ENCODE measurements at places on chromosomes 7 and 10. TPM values are rescaled to one million over a fixed set of nuclear protein-coding genes. Genes with fewer than 3 reads are reported as not detected.

DNA sequence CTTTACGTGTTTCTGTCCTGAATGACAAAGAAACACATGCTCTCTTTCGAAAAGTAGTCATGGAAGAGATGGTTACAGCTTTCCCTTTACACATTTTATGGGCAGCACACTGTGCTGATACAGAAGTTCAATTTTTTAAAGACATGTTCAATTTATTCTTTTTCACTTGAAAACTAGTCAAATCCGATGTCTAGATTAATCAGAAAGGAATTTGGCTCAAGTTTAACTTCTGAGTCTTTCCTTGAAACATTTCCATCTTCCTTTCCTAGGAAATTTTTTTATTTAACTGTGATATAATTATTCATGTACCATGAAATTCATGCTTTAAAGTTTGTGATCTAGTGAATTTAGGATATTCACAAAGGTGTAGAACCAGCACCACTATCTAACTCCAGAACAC is 360.1 kb downstream of the TNS3 start:
- DNase-seq: peak; percentile 46

DNA sequence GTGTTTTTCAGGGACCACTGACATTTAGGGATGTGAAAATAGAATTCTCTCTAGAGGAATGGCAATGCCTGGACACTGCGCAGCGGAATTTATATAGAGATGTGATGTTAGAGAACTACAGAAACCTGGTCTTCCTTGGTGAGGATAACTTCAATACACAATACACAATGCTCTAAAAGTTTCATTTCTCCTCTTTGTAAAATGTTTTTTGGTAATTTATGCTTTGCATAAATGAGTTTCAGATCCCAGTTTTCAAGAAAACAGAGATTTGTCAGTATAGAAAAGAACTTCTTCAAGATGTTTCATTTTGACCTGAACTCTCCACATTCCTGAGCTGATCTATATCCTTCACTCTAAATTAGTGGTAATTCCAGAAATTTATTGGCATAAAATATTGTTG is 14.2 kb downstream of the ZNF92 start:
- DNase-seq: no peak

- peak; percentile 11 for DNase-seq
Observed at GRCh38 chr10:118569241-118569881, 26.1 kb downstream of the PRLHR start.

The VAX1 gene
- total RNA-seq: not detected

The ASB10 gene
- 3.1 TPM for total RNA-seq

DNA sequence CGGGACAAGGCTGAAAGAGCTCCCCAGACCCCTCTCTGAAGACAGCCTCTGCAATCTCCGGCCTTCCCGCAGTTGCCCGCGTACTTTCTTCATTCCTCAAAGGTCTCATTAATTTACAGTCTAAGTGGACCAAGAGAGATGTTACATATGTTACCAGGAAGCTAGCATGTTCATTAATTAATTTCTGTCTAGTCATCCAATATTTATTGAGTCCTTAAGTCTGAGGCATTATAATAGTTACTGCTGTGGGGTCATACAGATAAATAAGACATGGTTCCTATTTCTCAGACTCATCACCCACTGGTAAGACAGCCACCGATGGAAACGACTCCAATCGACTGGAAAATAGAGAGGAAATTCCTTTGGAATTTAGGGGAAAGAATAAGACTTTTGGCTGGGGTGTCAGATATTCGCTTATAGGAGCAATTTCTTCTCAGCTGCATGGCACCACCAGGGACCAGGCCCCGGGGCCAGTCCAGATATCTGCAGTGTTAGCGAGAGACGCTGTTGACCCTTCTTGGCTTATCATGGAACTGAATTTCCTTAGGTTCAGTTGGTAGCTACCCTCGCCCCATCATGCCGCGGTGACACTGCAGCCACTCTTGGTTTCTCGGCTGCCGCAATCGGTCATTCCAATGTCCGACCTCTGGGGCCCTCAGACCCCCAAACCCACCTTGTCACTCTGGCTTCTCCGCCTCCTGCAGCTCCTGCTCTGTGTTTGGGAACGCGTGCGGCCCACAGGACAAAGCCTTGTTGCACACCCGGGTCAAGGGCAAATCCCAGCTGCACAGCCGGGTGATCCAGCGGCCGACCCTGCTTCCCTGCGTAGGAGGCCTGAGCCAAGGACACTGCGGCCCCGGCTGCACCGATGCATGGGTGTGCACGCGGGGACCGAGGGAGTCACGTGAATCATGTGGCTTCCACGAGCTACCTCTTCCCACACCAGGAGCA is 383.2 kb downstream of the DNAJB6 start:
- DNase-seq: no peak

- peak; percentile 56 for DNase-seq
Observed at GRCh38 chr10:22606164-22606614, 108.2 kb downstream of the PIP4K2A start.

GRCh38 chr7:6636741-6637543 is at the start of gene ZNF316:
Gene ZNF316 (plus strand): TSS chr7:6637318. CDS start chr7:6642410, 5,092 bp downstream.
- DNase-seq: peak; percentile 69

- DNase-seq: no peak
Observed at GRCh38 chr10:76009531-76009930, 578.1 kb downstream of the LRMDA start.

DNA sequence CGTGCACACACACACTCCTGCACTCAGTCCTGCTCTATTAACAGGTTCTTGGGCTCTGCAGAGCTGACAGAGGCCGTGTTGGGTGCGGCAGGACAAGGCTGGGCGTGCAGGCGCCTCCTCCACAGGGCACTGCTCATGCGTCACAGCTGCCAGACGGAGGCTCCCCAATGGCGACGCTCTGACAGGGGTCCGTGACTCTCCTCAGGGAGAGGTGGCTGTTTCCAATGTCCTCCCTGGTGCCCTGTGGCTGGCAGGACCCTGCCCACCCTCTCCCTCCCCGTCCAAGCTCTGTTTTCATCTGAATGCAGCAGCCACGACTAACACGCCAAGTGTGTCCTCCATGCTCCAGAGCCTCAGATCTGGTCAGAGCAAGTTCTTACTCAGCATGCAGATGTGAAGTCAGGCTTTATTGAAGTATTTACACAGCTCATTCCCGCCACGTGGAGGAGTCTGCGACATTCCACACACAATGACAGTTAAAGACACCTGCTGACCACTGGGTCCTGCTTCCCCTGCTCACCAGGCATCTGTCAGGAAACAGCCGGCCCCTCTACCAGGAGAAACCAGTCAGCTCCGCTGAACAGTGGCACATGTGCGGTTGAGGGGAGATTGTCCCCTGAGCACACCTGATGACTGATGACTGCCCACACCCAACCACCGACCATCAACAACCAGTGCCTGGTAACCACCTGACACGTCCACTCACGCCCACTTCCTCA is 116.7 kb downstream of the VIPR2 start:
- peak; percentile 40 for DNase-seq

DNA sequence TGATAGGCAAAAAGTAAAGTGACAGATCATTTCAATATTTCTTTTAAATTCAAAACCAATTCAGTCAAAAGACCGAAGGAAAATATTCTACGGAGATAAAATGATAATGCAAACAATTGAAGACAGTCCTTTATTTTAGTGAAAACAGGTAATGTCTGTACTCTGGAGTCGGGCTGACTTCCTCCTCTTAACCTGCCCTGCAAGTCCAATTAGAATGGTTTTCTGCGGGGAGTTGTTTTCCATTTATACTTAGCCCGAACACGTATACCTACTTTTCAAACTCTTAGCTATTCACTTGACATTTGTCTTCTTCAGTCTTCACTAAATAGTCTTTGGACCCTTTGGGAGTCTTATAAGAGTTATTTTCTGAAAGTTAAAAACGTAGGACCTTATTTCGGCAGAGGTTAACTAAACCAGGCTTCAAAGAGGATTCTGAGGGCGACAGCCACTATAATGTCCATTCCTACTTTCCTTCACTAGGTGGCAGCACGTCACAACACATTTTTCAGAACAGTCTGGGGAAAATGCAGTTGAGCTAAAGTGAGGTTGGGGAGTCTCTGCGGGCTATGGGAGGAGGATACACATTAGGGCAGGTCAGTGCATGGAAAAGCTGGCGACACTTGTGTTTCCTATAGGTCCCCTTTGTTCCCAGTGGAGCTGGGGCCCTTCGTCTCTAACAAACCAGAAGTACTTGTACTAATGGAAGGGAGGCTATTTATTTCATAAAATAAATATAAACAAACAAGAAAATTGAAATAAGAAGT is 472.0 kb downstream of the KCNMA1 start:
- peak; percentile 74 for DNase-seq

- DNase-seq: peak; percentile 79
Observed at GRCh38 chr7:27922907-27923641, 183.1 kb downstream of the TAX1BP1 start.

DNA sequence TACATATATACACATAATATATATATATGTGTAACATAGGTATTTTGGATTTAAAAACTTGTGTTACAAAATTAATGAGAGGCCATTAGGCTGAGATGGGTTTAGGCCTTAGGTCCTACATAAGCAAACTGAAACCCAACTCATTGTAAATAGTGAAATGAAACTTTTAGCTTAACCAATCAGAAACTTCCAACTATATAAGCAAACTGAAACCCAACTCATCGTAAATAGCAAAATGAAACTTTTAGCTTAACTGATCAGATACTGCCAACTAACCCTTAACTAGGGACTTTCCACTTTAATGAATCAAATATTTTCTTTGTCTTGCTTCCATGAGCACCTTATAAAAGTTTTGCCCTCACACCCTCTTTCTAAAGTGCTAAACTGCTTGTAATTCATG is 17.3 kb upstream of the SAMD9L start:
- DNase-seq: no peak

Data from muscle of leg (tissue), 16 donors.